ENCODE measurements at places on chromosomes 6 and 20.

DNA sequence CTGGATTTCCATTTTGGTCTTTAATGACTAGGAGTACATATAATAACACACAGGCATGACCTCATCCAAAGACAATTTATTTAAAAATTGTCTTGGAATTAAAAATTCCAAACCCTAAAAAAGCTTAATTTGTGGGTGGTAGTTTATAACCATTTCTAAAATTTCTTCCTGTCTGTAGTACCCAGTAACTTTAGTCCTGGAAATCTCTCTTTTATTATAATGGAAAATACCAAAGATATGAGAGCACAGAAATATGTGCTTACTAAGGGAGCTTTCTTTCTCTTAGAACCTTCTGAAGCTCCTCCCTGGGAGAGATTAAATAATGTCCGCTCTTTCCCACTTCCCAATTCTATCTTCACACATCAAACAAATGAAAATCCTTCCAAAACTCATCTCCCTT lies 70.5 kb upstream of the PRL start:
- DNase-seq, result no peak

DNA sequence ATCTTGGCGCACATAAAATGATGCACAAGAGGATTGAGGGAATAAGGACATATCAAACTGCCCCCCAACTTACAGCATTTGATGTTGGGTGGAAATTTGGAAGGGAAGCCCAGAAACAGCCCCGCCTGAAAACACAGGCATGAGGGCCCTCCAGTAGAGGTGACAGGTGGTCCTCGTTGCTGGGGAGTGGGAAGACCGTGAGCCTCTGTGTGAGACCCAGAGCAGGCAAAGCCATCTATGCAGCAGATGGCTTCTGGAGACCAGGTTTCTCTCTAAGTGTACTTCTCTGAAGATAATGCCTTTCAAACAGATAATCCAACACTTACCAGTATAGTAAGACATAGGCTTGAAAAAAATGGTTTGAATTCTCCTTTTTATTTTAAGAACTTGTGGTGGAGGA lies 132.2 kb upstream of the INSM1 start:
- no peak for DNase-seq

- no peak for DNase-seq
These were observed 6.8 kb upstream of the EZR start for GRCh38 chr6:158825951-158826306.

- DNase-seq, result no peak
These were observed 86.2 kb downstream of the ANKRD60 start for GRCh38 chr20:58141971-58142842.

- DNase-seq, result no peak
These were observed 17.0 kb upstream of the HEY2 start for GRCh38 chr6:125732398-125732797.

Data from suppressor macrophage treated with lipopolysaccharide for 4 hours (primary cell).